Forelimb muscle (tissue), 1 donor: ENCODE measurements at places on chromosomes 11 and 22. TPM values are rescaled to one million over a fixed set of nuclear protein-coding genes. Genes with fewer than 3 reads are reported as not detected.

CYP2D6 gene
- polyA plus RNA-seq, result 1.2 TPM

MRGPRE gene
- not detected for polyA plus RNA-seq

DNA sequence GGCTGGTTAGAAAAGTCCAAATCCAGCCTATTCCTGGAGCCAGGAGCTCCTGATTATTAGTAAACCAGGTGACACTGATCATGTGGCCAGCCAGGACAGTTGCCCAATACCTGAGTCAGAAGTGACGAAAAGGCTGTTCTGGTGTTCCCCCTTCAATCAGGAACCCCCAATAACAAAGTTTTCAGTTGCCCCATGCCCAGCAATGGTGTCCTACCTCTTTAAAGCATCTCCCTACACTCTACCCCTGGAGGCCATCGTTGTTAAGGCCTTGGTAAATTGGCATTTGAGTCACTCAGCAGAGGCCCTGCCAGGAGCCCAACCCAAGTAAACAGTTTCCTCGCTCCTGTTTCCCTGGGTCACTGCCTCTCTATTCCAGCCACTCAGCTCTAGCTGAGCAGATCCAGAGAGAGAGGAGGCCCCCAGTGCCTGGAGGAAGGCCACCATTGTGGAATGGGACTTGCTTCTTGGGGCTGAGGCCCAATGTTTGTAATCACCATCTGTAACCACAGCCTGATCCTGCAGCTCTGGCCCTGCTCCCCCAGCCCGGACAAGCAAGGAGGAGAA lies 25.0 kb downstream of the ARHGAP1 start:
- no peak for DNase-seq

DNA sequence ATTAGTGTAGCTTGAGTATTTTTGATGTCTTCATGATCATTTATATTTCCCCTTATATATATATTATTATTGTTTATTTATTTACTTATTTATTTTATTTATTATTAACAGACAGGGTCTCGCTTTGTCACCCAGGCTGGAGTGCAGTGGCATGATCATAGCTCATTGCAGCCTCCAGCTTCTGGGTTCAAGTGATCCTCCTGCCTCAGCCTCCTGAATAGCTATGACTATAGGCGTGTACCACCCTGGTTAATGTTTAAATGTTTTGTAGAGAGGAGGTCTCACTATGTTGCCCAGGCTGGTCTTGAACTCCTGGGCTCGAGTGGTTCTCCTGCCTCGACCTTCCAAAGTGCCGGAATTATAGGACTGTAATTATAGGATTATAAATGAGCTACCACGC lies 10.2 kb downstream of the ADM start:
- DNase-seq, result no peak
